SK-N-DZ (cell line): ENCODE measurements at places on chromosomes 2 and 18.
A peak's percentile ranks its signal among the peaks of the same experiment; 100 is the strongest.

DNA sequence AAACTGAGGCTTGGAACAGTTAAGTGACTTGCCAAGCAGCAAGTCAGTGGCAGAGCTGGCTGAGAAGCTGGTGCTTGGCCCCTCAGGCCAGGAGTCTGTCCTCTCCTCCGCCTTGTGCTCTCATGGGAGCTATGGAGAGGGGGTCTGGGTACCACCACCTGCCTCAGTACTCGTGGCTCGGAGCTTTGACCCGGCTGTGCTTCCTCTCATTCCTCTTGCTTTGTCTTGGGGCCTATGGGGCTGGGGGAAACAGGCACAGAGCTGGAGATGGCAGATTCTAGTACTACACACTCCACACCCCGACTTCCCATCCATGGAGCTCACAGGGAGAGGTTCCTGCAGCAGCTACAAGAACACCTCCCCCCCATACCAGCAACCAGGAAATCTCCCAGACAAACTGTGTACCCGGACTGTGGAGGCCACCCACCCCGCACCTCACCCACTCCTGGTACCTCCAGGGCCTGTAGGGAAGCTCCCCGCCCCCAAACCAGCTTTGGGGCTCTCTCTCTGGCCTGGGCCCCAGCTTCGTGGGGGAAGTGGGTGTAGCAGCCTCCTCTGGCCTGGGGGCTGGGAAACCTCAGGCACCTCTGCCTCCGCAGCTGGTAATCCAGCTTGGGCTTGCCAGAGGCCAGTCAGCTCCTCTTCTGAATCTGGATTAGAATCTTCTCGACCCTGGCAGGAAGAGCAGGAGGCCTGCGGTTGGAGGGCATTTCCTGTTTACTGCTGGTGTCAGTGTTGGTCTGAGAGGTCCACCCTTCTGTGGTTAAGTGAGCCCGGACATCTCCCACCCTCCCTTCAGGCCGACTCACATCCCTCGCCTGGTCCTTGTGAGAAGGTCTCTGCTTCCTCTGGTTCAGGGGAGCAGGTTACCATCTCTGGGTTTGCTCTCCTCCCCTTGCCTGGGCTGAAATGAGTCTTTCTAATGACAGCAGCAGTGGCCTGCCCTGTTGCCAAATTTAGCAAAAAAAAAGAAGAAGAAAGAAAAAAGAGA lies 22.3 kb upstream of the RHOB start:
- no peak for DNase-seq

- DNase-seq, result peak; percentile 22
Measured at GRCh38 chr2:117771969-117772630, 42.4 kb upstream of the DDX18 start.

GRCh38 chr2:230893841-230894781 lies 29.4 kb downstream of the ITM2C start:
- DNase-seq, result no peak

DNA sequence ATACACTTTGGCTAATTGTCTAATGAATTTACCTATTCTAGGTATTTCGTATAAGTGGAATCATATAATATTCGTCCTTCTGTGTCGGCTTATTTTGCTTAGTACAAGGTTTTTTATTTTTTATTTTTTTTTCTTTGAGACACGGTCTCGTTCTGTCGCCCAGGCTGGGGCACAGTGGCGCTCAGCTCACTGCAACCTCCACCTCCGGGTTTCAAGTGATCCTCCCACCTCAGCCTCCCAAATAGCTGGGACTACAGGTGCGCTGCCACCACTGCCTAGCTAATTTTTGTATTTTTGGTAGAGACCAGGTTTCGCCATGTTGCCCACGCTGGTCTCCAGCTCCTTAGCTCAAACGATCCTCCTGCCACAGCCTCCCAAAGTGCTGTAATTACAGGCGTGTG lies 38.2 kb downstream of the PCBP1 start:
- DNase-seq, result no peak

GRCh38 chr18:12694032-12694431 lies 8.5 kb downstream of the CEP76 start:
- no peak for DNase-seq
